Fibroblast of skin of abdomen (primary cell): ENCODE measurements at places on chromosomes 1 and 21.

GRCh38 chr1:19430121-19431068 is 54.9 kb downstream of the CAPZB start:
- peak; percentile 49 for DNase-seq

- DNase-seq, result peak; percentile 58
Observed at GRCh38 chr1:109274533-109275476, 8.1 kb downstream of the PSRC1 start.

- DNase-seq, result no peak
Observed at GRCh38 chr1:10653370-10654125, 142.9 kb downstream of the CASZ1 start.

DNA sequence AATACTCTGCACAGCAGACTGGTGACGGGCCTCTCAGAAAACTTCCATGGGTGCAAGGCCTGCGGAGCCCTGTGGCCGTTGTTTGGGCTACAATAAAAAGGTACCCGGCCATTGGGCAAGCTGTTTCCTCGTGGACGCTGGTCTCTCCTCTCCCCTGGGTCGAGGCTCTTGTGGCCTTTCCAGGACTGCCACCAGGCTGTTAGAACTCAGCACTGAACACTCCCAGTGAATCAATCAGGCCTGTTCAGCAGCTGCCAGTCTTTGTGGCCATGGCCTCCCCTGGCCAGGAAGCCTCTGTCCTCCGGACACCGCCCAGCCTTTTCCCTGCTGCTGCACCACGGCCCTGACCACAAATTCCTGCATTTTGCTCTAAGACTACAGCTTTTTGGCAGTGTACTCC is 33.0 kb upstream of the ACTRT2 start:
- DNase-seq, result no peak

- DNase-seq, result no peak
Observed at GRCh38 chr1:204301171-204301957, 58.4 kb downstream of the PLEKHA6 start.

- DNase-seq, result no peak
Observed at GRCh38 chr1:86829321-86829720, 84.6 kb downstream of the SELENOF start.

DNA sequence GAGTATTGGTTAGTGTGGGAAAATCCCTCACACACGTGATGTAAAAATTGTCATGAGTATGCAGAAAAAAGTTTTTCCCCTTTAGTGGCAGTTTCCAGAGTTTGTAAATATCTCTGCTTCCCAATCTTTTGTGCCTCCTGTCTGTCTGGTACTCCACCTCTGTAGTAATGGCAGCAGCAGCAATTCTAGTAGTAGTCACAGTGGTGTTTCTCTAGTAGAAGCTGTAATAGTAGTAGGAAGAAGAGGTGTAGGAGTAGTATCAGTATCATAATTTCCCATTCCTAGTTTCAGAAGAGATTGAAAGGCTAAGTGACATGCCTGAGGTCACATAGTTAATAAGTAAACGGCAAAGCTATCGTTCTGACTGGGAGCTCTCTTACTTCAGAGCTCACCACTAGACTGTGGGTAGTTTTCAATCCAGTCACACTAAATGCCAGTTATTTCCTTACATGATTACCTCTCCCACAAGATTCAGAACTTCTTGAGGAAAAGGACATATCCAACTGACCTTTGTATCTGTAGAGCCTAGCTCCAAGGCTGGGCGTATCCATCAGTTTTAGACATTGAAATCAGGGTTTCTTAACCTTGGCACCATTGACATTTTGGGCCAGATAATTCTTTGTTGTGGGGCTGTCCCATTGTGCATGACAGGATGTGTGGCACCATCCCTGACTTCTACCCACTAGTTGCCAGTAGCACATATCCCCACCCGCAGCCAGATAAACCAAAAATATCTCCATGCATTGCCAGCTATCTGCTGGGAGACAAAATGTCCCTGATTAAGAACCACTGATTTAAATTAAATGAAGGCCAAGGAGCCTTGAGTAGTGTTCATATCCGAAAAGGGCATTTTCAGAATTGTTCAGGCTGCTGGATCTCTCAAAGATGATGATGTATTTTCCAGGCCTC is 135.9 kb downstream of the FGGY start:
- DNase-seq, result no peak

DNA sequence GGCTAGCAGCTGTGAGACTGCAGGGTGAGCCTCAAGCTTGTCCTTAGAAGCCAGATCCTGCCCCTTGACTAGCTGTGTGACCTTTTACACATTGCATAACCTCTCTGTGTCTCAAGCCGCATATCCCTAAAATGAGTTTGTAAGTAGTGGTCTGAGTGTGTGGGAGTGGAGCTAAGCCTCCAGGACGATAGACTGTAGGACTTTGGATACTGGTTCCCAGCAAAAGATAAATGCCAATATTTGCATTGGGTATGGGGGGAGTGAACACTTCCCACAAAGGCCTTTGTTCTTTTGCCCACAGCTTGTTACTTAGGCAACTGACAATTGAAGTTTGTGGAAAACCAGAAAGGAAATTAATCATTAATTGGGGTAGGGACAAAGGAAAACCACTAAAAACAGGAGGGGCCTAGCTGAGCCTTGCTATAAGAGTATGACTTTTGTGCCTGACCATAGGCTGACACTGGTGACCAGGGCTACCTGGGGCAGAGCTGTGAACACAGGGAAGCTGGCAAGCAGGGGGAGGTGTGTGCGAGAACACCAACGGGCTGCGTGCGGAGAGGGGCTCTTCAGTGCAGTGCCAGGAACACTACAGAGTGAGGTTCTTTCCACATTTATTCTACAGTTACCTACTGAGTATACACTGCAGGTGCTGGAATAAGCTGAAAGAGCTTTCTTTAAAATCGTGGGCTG is 102.4 kb upstream of the ETV3 start:
- no peak for DNase-seq

- no peak for DNase-seq
Observed at GRCh38 chr21:46029186-46029924, 47.8 kb downstream of the COL6A1 start.

DNA sequence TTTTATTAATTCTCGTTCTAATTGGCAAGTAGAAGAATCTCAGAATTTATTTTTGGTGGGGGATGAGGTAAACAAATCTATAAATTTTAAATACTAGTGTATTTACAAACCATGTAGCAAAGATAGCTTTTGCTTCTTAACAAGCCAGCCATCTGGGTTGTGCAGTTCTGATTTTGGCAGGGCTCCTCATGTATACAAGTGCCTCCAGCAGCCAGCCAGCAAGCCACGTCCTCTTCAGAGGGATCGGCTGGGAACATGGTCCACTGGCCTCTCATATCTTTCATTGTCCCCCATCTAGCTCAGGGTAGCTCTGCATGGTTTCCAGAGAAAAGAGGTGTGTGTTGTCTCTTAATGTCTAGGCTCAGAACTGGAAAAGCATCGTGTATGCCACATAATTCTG is 659.1 kb downstream of the MRPL39 start:
- DNase-seq, result no peak

- no peak for DNase-seq
Observed at GRCh38 chr1:118148034-118148433, 37.0 kb downstream of the SPAG17 start.

DNA sequence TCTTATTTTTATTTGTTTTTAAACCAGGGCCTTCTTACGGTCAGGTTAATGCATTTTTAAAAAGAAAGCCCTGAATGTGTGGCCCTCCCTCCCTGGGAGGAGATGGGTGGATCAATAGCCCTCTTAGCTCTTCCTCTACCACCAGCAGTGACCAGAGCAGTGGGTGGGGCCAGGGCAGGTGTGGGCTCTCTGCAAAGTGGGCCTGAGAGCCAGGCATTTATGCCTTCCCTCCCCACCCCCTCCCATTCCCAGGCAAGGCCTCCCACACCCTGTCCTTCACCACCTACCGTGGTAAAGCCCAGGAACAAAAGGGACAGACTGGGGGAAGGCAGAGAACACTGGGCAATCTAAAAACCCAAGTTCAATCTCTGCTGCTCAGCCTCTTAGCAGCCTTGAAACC is 63.9 kb downstream of the SSBP3 start:
- no peak for DNase-seq

GRCh38 chr1:31447210-31447609 is 34.2 kb downstream of the SERINC2 start:
- DNase-seq, result no peak

- DNase-seq, result no peak
Observed at GRCh38 chr1:246221485-246222255, 285.4 kb downstream of the SMYD3 start.

DNA sequence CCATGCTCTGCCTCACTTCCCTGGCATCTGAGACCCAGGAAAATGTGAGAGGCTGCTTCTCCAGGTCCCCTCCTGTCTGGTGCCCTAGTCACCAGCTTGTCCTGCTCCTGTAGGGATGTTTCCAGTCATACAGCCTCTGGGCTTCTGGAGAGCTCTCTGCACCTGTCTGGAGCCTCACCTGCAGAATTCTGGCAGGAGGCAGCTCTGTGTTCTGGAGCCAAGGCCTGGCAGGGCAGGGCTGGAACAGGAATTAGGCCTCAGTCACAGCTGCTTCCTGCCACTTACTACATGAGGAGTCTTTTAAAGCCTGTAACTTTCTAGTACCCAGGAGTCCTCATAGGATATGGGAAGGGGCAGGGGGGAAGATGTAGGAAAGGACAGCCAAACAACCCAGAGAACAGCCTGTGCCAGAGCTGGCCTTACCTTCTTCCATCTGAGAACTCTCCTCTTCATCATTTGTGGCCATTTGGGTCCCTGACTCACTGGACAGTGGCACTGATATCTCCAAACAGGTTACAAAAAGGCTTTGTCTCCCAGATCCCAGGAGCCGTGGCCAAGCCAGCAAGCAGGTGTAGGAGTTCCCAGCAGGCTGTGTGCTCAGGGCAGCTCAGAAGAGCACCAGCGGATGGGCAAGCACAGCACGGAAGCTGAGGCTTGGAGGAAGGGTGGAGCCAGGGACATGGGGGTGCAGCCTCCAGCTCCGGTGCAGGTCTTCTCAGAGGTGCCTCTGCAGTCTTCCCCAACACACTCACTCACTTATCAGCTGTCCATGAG is 31.4 kb upstream of the ARTN start:
- DNase-seq, result no peak

GRCh38 chr1:33537885-33538284 is 65.4 kb downstream of the ZSCAN20 start:
- no peak for DNase-seq

DNA sequence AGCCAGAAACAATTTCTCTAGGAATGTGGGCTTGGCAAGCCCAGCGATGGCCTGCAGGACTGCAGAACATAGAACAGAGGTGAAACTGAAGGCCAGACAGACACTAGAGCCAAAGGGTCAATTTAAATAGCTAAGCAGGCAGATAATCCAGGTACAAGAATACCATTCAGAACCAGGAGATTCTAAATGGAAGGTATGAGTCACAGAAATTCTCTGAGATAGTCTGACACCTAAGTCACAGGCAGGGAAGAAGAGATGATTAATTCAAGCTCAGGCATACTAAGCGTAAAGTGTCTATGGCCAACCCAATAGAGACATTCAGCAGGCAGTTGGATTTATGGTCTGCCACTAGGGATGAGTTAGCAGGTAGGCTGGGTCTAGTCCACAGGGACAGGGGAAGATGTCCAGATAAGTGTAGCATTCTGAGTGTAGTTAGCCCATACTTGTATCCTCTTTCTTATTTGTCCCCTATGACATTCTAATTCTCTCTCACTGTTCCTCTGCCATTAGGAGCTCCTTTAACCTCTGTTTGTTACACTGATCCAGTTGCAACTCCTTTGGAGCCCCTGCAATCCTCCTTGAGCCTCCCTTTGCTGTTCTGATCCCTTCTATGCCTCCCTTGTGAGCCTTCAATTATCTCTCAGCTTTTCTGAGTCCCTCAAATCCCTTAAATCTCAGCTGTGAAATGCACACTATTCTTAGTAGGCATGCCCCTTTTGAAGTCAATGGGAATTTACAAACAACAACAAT is 383.8 kb downstream of the LMO4 start:
- DNase-seq, result no peak

- DNase-seq, result no peak
Observed at GRCh38 chr1:59768792-59769735, 45.7 kb upstream of the HOOK1 start.

- DNase-seq, result no peak
Observed at GRCh38 chr21:44943686-44944550, 4.1 kb downstream of the SLX9 start.

GRCh38 chr1:223183268-223183862 is 40.3 kb upstream of the TLR5 start:
- peak; percentile 20 for DNase-seq

DNA sequence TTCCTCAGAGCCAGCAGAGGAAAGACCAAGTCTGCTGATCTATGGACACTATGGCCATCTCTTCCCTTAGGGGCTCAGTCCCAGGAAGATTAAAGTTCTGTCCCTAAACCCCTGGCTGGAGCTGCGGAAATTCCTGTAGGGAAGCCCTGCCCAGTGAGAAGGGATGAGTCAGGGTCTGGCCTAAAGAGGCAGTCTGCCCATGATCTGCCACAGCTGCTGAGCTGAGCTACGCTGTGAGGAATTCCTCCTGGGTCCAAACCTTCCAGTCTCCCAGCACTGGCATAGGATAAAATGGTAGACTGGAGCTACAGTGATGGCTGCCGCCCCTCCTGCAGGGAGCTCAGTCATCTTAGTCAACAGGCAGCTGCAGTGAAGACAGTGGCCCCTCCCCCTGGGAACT is 213.7 kb downstream of the BRINP2 start:
- peak; percentile 70 for DNase-seq

GRCh38 chr1:23035823-23036452 is 16.7 kb downstream of the KDM1A start:
- no peak for DNase-seq

- no peak for DNase-seq
Observed at GRCh38 chr1:52182874-52183400, 41.0 kb downstream of the ZFYVE9 start.

GRCh38 chr1:30817548-30817947 is 60.0 kb upstream of the LAPTM5 start:
- no peak for DNase-seq

DNA sequence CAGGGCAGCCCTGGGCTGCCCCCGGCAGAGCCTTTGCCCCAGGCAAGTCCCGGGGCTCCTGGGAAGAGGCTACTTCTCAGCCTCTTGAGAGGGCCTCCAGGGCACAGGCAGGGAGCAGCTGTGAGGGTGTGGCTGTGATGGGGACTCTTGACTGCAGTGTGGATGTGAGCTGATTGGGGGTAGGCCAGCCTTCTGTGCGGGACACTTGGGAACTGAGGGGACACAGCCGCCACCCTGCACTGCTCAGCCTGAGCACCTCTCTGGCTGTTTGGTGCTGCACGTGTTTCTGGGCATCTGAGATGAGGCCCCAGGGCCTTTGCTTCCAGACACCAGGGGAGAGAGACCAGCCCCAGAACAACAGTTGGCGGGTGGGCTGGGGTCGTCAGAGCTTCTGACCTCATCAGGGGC is 62.1 kb downstream of the SKI start:
- no peak for DNase-seq
